ENCODE measurements at places on chromosomes 12 and 14. TPM values are rescaled to one million over a fixed set of nuclear protein-coding genes. Genes with fewer than 3 reads are reported as not detected.

SERPINA10 gene
- total RNA-seq, result not detected

TDRD9 gene
- total RNA-seq, result under 0.01 TPM

RIN3 gene
- total RNA-seq, result 2.0 TPM

SERPINA9 gene
- total RNA-seq, result not detected

Measured in myometrial cell (primary cell).